Psoas muscle (tissue), 8 donors: ENCODE measurements at places on chromosomes 13 and 19.
A peak's percentile ranks its signal among the peaks of the same experiment; 100 is the strongest.

DNA sequence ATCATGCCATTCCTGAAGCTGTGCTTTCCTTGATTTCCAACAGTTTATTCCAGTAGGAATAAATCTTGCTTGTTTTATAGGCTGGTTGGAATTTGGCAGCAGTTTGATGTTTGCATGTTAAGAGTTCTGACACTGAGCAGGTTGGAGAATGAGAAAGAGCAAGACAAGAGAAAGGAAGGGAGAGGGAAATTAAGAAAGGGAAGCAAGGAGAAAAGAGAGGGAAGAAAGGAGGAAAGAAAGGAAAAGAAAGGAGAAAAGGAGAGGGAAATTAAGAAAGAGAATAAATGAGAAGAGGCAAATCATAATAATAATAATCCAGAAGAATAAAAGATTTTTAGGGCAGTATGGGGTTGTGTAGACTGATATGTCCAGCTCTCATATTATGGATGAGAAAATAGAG is 28.4 kb upstream of the UQCRFS1 start:
- no peak for DNase-seq

GRCh38 chr13:24564881-24565280 is 52.3 kb upstream of the PARP4 start:
- no peak for DNase-seq

GRCh38 chr19:45468159-45468651 is 409 bp downstream of the FOSB start:
- peak; percentile 64 for DNase-seq

DNA sequence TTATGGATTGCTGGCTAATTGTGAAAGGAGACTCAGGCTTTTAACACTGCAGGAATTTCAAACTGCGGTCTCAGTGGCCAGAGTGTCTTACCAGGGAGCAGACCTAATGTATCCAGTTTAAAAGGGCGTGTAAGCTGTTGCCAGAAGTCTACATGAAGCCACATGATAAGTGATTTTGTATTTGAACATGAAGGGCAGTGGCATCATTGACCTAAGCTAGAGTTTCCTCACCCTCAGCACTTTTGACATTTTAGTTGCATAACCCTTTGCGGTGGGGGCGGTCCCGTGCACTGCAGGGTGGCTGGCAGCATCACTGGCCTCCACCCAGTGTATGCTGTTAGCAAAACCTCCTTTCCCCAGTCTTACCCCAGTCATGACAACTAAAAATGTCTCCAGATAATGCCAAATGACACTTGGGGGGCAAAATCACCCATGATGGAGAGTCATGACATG is 23.7 kb upstream of the GPR18 start:
- DNase-seq = peak; percentile 85

DNA sequence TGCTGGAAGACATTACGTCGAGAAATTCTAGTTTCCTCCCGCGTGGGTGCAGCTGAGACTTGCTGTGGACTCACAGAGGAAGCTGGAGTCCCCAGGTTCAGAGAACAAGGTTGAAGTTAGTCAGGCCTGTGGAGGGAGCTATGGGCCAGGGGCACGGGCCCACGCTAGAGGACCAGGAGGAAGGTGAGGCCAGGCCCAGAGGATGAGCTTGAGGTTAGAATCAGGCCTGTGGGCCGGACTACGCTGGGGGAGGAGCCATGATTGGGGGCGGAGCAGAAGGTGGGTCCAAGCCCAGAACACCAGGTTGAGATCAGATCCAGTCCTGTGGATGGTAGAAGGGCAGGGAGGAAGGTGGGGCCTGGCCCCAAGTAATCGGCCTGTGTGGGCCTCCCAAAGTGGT is 32.6 kb downstream of the ZNF846 start:
- DNase-seq = no peak

GRCh38 chr13:50170447-50171037 is 155.3 kb downstream of the KCNRG start:
- DNase-seq = no peak

GRCh38 chr13:110138700-110139036 is 168.3 kb downstream of the COL4A1 start:
- no peak for DNase-seq

DNA sequence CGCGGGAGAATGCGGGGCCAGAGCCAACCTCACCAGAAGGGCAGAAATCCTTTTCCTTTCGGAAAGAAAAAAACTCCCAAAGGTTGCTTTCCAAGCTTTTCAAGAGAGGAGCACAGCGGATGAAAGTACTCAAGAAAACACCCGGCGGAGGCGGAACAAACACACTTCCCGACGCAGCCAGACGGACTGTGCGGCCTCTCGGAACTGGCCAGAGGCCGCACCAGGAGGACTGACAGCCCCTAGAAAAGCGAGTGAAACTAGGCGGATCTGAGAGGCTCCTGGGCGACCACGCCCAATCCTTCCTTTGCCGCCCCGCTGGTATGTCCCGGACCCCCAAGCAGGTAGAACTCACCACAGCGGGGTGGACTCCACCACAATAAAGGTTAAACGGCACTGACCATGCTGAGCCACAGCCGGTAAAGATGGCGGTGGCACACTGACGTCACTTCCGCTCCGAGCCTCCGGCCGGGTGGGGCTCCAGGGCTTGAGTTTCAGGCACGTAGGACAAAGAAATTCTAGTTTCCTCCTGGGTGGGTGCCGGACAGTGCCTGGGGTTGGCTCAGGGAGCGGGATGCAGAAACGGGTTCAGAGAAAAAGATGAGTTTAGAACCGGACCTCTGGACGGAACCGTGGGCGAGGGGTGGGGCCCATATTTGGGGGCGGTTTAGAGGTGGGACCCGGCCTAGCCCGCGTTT is at the start of gene ZNF562:
Gene ZNF562, minus strand, starts transcription at position 438 of the 695 bp plus-strand sequence. CDS start 14,356 bp downstream, outside the sequence.
- peak; percentile 89 for DNase-seq

- DNase-seq = no peak
Observed at GRCh38 chr19:16376649-16377048, 52.0 kb downstream of the KLF2 start.

DNA sequence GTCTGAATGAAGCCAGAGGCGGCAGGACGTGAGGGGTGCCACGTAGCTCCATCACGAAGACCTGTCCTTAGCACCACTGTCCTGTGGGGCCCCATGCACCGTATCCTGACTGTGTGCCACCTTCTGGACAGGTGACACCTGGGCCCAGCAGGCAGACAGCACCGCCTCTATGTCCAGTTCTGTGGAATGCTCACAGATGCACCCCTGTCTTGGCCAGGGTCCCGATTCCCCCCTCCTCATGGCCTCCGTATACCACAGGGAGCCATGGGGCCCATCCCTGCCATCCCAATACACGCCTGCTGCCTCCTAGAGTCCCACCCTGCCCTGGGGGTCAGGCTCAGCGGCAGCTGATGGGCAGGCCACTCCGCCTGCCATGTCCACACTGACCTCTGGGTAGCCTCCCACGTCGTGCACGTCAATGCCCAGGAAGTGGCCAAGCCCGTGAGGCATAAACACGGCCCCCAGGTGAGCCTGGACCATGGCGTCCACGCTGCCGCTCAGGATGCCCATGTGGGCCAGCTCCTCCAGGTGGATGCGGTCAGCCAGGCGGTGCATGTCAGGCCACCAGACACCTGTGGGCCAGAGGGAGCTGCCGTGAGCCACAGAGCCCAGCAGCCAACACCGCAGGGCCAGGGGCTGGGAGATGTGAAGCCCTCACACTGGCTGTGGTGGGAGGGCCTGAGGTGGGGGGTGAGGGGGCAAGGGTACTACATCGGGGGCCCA is 17.6 kb downstream of the CEBPG start:
- peak; percentile 59 for DNase-seq

- DNase-seq = no peak
Observed at GRCh38 chr19:7932276-7932929, 6.5 kb upstream of the CTXN1 start.

- peak; percentile 67 for DNase-seq
Observed at GRCh38 chr19:9847087-9847671, 12.1 kb downstream of the PIN1 start.

DNA sequence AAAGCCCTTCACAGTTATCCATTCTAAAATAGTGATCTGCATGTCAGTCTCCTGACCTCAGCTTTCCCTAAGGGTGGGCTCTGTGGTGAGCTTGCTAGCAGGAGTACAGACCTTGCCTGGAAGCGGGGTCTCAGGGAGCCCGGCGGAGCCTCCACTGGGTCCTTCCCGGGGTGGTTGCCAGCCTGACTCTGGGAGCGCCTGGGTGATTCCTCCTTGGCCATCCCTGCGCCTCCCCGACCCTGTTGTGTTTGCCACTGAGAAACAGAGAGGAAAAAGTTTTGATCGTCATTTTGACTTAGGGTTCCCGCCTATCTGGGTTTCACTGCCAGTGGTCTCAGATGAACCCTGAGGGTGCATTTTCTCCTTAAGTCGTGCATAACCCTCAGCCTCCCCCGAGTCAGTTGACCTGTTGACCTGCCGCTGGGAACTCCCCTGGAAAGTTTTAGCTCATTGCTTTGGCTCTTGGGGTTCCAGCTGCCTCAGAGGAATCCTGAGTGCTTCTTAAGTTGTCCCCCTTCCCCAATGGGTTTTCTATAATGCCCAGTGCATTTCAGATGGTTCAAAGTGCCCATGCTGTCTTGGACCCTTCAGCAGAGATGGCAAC is 117.8 kb downstream of the RAB20 start:
- DNase-seq = no peak

GRCh38 chr13:111491659-111492058 is 171.2 kb downstream of the TEX29 start:
- no peak for DNase-seq

GRCh38 chr13:83914368-83914767 is 32.1 kb upstream of the SLITRK1 start:
- DNase-seq = no peak

- DNase-seq = no peak
Observed at GRCh38 chr19:58350001-58350861, 3.1 kb downstream of the A1BG start.

DNA sequence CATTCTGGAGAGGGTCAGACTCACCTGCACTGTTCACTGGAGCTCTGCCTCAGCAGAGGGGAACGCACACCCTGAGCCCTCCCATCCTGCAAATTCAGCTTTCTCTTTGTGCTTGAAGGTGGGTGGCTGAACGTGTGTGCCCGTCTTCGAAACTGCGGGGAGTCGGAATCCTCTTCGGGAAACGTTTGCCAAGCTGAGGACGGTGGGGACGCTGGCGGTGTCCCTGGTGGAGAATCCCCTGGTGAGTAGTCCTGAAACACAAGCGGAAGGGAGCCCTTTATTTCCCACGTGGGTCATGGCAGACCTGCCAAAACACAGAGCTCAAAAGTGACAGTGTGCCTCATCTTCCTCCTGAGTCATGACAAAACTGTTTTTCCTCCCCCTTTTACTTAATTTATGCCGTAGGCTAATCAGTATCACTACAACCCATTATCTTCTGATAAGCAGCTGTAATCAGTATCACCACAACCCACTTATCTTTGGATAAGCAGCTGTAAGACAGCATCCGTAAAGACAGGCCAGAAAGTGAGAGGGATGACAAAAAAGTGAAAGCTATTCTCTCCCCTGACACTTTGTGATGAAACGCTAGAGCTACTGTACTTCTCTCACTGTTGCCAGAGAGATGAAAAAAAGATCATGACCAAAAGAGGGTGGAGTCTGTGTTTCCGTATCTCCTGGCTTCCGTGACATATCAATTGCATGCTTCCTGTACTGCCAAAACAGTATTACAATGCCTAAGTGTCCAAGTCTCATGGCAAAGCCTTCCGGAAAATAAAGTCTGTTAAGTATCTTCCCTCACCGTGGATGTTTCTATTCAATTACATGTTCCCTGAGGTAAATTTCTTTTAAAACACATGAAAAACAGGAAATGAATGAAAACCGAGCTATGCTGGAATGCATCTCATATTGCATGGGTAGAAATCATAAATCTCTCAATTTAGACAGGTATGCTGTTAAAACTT is 155.5 kb downstream of the TBC1D4 start:
- no peak for DNase-seq

- DNase-seq = no peak
Observed at GRCh38 chr13:98401934-98402333, 175.0 kb downstream of the STK24 start.

DNA sequence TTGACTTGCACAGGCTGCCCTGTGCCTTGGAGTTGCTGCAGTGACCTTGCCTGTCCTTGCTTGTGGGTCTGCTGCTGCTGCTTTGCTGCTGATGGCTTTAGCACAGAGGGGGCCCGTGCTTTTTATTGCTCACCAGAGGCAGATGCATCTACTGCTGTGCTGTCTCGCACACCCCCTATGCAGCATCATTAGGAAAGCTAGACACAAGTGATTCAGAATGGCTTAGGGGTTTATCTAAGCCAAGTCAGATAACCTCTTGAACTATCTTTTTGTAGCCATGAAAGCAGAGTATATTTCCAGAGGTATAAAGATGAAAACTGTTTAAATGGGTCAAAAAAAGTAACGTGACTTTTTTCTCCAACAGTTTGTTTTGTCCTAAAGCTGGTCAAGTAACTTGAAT is 7.8 kb downstream of the GTF3A start:
- DNase-seq = no peak

DNA sequence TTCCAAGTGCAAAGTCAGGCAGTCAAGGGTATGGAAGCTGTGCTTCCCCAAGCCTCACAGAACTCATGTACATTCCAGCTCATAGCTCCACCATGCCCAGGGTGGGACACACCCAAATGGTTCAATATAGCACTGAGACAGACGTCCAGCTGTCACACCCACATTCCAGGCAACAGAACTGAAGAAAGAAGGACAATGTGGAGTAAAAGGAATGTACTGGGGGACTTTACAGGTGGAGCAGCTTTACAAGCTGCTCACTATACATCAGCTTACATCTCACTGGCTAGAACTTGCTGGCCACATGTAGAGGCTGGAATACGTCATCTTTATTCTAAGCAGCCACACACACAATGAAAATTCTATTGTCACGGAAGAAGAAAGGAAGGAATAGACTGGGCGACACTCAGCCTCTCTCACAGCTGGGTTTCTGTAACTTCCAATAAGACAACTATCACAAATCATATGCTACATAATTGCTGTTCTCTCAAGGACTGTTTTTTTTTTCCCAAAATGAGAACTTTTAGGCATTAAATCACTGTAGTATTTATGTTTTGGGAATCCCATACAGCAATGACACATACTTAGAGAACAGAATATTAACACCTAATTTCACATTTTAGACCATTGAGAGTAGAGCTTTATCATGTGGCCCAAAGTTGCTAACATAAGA is 86.1 kb downstream of the KLF12 start:
- no peak for DNase-seq

- no peak for DNase-seq
Observed at GRCh38 chr13:39370554-39370953, 232.4 kb downstream of the LHFPL6 start.

- no peak for DNase-seq
Observed at GRCh38 chr13:90156390-90156789, 1191.1 kb upstream of the MIR17HG start.

DNA sequence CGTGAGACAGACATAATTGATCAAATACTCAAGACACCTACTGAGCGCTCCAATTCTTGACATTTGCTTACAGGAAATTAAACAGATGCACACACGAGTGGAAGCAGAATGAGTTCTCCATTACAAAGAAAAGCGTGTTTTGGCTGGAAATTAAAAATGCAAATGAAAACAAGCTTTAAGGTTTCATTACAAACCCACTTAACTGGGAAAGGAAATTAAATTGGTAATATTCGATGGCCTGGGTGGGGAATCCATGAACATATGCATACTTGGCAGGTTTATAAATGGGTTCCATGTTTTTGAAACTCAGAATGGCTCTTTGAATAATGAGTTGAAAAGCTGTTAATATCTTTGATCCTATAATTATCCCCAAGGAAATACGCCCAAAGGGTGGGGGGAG is 178.0 kb downstream of the IER2 start:
- no peak for DNase-seq
